ENCODE measurements at places on chromosomes 13 and 19. TPM values are rescaled to one million over a fixed set of nuclear protein-coding genes. Genes with fewer than 3 reads are reported as not detected.
A peak's percentile ranks its signal among the peaks of the same experiment; 100 is the strongest.

GRCh38 chr13:35992964-35993363 is 138.2 kb downstream of the DCLK1 start:
- DNase-seq: no peak

GRCh38 chr13:40984668-40985366 is 34.3 kb downstream of the ELF1 start:
- DNase-seq: no peak

GRCh38 chr19:52028780-52029123 is 573 bp upstream of the ZNF614 start:
- no peak for DNase-seq

The CD22 gene
- total RNA-seq: not detected

The ZFP28 gene
- total RNA-seq: 4.8 TPM

- no peak for DNase-seq
Measured at GRCh38 chr19:45168767-45169351, 8.1 kb upstream of the NKPD1 start.

DNA sequence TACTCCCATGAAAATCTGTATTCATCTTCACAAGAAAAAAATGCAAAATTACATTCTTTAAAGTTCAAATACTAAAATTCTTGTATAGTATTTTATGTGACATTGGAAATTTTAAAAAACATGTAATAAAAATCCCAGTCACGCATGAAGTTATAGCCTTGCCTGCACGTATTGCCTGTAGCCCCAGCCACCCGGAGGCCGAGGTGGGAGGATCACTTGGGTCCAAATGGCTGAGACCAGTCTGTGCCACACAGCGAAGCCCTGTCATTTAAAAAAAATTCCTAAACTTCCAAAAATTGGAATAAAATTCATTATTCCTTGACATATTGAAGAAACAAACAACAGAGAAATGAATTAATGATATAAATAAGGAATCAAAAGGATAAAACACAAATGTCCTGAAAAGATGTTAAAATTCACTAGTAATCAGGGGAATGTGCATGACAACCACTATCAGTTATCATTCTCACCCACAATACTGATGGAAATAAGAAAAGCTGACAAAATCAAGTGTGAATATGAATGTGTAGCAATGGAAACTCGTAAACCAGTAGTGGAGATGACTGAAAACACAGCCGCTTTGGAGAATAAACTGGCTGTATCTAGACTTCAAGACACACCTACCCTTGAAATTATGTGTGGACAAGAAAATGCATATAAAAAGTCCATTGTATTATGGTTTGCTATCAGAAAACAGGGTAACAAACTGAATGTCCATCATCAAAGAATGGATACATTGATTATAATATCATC is 7.5 kb downstream of the CARD8 start:
- DNase-seq: no peak

The ONECUT3 gene
- not detected for total RNA-seq

DNA sequence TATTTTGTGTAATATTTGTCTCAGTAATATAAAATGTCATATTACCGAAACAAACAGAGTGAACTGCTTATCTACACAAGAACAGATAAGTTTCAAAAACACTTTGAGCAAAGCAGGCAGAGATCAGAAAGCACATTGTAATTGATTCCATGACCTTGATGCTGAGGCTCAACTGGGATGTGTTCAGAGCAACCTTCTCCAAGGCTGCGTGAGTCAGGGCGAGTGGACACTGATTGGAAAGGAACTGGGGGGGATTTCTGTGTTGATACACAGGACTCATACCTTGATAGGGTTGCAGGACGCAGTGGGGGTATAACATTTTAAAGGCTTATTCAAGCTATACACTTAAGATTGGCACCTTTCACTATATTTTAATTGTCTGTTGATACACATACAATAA is 1136.3 kb downstream of the UQCRFS1 start:
- DNase-seq: no peak

GRCh38 chr13:111045170-111045569 is 69.9 kb upstream of the ARHGEF7 start:
- DNase-seq: no peak

GRCh38 chr19:29467824-29468401 is 57.9 kb upstream of the VSTM2B start:
- no peak for DNase-seq

DNA sequence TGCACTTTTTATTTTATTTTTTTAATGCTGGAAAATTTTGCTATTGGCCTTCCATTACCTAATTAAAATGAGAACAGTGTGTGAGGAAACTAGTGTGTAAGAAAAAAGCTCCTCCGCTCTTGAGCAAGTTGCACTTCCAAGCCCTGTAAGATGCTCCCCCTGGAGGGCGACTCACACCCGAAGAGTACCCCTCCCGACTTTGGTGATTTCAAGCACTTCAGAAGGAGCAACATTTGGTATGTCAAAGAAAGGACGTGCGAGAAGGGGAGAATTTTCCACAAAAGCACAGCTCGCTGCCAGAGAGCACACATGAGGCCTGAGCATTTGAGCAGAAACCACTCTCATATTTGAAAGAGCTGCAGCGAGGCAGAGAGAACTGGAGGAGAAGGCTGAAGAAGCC is 504.4 kb downstream of the FGF9 start:
- DNase-seq: no peak

DNA sequence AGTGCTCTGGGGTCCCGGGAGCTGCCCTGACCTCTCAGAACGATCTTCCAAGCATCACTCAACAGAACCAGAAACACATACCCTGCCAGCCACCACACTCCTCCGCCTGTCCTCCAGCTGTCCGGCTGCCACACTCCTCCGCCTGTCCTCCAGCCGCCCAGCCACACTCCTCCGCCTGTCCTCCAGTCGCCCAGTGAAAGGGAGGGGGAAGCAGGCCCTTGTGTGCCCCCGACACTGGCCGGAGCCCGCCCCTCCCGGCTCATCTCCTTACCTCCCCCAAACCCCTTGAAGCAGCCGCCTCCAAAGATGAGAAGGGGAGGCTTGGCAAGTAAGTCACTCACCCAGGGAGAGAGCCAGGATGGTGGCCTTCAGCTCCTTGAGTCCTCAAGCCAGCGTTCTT is 40.2 kb downstream of the STK24 start:
- DNase-seq: no peak

DNA sequence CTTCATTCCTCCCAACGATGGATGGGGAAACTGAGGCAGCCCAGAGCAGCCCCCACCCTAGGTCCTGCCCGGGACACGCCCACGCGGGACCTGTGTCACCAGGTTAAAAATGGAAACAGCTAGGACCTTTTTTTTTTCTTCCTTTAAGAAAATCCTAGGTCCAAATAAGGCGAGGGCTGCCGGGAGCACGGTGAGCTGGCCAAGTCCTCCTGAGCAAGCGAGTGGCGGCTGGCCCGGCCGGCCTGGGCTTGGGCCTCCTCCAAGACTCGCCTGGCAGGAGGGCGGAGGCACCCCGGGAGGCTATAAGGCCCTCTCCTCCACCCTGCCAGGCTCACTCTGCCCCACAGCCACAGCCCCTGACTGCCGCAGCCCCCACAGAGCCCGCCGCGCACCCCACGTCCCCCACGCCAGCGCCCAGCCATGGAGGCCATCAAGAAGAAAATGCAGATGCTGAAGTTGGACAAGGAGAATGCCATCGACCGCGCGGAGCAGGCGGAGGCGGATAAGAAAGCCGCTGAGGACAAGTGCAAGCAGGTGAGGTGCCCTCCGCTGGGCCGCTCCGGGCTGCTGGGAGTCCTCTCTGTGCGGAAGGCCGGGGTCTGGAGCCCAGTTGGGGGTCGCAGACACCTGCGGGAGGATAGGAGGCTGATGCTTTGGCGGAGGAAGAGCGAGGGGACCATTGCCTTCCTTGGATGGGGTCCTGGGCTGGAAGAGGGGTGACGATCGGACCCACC is 8.9 kb upstream of the TPM4 start:
- DNase-seq: peak; percentile 95

- no peak for DNase-seq
Measured at GRCh38 chr19:29283366-29283765, 70.4 kb upstream of the UQCRFS1 start.

GRCh38 chr13:32234914-32235313 is 80.2 kb downstream of the ZAR1L start:
- no peak for DNase-seq

DNA sequence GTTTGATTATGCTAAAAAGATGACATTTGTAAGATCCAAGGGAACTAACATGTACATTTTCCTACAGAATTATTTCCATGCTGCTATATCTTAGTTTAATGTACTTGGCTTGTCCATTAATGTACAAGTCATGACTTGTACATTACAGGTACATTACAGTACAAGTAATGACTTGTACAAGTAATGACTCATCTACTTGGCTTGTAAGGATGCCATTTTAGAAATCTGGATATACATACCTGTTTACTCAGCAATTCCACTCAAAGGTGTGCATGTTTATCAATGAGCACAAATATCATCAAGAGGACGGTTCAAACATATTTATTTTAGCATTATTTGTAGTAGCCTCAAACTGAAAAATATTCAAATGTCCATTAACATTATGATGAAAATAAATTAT is 87.0 kb upstream of the TRPC4 start:
- no peak for DNase-seq

- no peak for DNase-seq
Measured at GRCh38 chr13:80348750-80349149, 7.8 kb upstream of the SPRY2 start.

DNA sequence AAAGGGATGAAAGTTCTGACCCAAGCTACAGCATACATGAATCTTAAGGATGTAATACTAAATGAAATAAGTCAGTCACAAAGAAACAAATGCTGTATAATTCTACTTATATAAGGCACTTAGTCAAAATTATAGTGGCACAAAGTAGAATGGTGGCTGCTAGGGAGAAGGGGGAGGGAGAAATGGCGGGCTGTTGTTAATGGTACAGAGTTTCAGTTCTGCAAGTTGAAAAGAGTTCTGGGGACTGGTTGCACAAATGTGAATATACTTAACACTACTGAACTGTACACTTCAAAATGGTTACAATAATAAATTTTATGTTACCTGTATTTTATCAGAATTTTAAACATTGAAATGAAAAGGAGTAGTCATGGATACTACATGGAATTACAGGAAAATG is 48.9 kb upstream of the CLDN10 start:
- DNase-seq: no peak

The ZNF829 gene
- total RNA-seq: 2.1 TPM

GRCh38 chr19:6378486-6378885 is 2.8 kb upstream of the PSPN start:
- DNase-seq: no peak

DNA sequence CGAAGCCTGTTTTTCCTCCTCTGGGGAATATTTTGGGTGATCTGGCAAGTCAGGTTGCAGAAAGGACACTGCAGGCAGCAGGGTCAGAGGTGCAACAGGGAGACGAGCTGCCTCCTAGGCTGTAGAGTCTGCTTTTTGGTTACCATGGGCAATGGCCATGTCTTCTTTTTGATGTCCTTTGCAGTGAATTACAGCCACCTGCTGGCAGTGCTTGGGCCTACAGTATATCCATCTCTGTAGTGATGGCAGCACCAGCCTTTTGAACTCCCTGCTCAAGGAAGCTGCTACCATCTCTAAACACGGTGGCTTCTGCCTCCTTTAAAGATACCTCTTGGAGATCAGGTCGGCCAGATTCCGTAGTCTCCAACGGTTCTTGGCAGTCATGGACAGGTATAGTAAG is 73.9 kb downstream of the WTIP start:
- DNase-seq: no peak

The PGLYRP1 gene
- not detected for total RNA-seq

- no peak for DNase-seq
Measured at GRCh38 chr13:78844106-78844505, 185.2 kb upstream of the OBI1 start.

- no peak for DNase-seq
Measured at GRCh38 chr19:44635581-44636438, 7.9 kb upstream of the PVR start.

GRCh38 chr13:45015300-45015699 is 26.0 kb downstream of the GPALPP1 start:
- DNase-seq: no peak

DNA sequence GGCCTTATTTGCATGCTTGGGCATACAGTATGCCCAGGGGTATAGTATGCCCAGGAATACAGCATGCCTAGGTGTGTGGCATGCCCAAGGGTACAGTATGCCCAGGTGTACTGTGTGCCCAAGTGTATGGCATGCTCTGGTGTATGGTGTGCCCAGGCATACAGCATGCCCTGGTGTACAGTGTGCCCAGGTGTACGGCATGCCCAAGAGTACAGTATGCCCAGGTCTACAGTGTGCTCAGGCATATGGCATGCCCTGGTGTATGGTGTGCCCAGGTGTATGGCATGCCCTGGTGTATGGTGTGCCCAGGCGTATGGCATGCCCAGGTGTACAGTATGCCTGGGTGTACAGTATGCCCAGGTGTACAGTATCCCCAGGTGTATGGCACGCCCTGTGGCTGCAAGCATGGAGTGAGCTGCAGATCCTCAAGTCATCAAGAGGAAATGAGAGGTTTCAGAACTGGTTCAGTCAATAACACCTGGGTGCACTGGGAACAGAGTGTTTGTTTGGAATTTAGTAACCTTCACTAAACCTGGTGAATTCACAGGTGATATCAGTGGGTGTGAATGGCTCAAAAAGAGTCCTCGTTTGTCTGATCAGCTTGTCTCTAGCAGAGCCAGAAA is 7.8 kb upstream of the C13orf42 start:
- no peak for DNase-seq

The ZDHHC20 gene
- 57.0 TPM for total RNA-seq

The CD79A gene
- total RNA-seq: 0.36 TPM

- DNase-seq: no peak
Measured at GRCh38 chr13:43072394-43072793, 49.0 kb downstream of the DNAJC15 start.

GRCh38 chr13:21663197-21663596 is 7.7 kb upstream of the FGF9 start:
- DNase-seq: no peak

DNA sequence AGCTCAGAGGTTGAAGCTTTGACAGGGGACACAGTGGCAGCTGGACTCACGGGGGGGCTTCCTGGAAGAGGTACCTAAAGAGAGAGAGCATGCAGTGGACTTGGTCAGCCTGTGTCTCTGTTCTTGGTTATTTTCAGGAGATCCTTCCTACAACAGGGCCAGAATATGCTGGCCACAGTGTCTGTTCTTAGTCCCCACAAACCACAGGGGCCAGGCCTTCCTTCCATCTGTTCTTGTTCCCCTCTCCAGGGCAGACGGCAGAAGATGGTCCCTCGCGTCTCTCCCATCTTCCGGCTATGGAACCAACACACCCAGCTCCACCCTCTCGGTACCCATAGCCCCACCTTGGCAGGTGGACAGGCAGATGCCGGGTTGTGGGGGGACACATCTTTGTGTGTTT is 24.8 kb downstream of the MAST3 start:
- DNase-seq: no peak

DNA sequence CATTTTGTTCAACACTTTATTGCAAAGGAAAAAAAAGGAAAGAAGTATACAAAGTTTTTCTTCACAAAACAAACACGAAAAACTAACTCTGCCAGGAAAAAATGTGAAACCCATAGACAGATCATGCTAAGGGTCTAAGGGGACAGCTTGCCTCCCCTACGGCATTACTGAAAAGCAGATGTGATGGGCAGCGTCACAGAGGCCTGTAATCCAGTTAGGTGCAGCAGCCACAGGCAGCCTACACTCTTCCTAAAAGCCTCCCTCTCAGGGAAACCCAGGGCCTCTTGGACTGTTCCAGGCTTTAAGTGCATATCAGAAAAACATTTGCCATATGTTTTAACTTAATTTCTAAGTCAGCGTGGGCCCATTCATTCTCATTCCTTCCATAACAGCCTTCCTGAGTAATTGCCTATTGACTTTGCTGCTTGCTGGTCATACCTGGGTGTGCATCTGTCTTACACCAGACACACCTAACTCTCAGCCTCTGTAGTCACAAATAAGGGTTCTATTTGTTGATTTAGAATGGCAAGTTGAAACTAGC is 135.7 kb upstream of the SERP2 start:
- no peak for DNase-seq

The C1QTNF9B gene
- not detected for total RNA-seq

The C19orf81 gene
- 4.3 TPM for total RNA-seq

Measured in chondrocyte (in vitro differentiated cells).